ENCODE measurements at places on chromosomes 2 and 18.

DNA sequence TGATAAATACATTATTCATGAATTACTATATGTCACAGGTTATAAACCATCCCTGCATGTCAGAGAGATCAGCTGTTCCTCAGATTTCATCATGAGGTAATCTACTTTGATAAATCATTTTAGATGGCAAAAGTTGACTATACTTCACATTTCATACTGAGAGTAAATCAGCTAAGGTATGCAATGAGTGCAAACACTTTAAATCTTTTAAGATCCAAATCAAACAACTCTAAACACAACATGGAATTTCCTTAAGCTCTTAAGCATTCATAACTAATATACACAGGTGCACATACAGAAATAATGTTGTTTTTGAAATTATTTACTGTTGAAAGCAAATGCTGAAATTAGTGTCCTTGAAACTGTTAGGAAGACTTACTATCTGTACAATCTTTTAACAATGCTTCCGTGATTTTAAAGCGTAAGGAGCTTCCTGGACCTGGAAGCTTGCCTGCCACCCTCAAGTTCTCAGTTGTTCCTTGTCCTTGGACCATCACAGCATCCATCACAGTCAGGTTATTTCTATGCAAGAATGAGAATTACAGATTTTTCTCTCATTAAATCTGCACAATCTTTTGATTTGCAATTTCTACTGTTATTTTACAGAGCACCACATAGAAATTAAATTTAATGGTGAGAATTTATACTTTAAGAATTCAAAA is 83.2 kb downstream of the ZAP70 start:
- no peak for DNase-seq

- no peak for DNase-seq
Measured at GRCh38 chr2:241771286-241772062, 5.1 kb upstream of the GAL3ST2 start.

- peak; percentile 80 for DNase-seq
Measured at GRCh38 chr2:144364944-144365738, 154.8 kb downstream of the ZEB2 start.

- DNase-seq: no peak
Measured at GRCh38 chr2:218073185-218073584, 4.1 kb downstream of the RUFY4 start.

DNA sequence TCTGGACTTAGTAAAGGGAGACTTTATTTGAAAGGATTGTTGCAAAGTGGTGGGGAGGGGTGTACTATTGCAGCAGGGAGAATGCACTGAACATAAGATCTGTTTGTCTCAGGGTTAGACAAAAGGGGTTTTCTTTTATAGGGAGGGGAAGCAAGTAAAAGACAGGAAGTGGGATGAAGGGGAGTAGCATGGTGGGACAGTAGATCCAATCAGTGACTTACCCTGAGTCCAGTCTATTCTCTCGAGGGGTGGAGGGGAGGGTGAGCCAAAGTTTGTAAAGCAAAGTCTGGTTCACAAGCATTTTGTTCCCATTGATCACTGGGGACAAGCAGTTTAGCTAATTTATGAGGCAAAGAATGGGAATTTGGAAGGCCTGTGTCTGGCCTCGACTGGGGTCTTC is 35.0 kb upstream of the CYP27C1 start:
- no peak for DNase-seq

DNA sequence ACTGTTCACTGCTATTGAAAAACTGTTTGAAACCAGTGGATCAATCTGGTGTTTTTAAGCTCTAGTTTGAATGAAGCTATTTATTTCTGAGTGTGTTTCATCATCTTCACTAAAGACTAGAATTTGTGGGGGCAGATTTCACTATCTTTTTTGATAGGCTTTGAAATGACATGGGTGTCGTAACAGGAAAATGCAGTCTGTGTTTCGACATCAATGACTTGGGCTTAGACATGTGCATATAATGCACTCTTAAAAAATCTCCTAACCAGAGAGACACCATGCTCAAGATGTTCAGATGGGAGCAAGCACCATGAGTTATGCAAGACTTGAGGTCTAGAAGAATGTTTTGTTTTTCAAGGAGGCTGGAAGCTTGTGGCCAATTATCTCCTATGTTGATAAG is 221.6 kb downstream of the GPD2 start:
- no peak for DNase-seq
